AG10803 (cell line): ENCODE measurements at places on chromosomes 6 and 20.

DNA sequence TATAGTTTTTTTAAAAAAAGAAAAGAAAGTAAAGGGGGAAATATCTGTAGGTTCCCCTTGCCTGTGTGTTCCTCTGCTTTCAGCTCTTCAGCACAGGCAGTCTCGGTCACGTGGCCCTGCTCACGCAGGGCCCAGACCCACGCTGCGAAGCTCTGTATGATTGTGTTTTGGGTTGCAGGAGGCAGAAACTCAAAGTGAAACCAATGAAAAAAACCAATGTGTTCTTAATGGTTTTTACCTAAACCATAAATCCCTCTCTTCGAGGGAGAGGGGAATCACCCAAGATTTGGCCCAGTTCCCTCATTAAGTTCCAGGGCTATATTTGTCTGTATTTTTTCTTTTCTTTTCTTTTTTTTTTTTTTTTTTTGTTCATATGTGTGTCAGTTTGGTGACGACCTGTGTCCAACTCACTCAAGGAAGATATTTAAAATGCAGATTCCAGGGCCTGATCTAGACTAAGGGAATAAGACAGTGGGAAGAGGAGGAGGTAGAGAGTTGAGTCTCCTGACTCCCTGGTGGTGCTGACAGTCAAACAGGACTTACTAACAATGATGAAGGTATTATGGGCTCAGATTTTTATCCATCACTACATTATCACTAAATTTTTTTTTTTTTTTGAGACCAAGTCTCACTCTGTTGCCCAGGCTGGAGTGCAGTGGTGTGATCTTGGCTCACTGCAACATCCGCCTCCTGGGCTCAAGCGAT, 33.8 kb upstream of the RREB1 start:
- no peak for DNase-seq

DNA sequence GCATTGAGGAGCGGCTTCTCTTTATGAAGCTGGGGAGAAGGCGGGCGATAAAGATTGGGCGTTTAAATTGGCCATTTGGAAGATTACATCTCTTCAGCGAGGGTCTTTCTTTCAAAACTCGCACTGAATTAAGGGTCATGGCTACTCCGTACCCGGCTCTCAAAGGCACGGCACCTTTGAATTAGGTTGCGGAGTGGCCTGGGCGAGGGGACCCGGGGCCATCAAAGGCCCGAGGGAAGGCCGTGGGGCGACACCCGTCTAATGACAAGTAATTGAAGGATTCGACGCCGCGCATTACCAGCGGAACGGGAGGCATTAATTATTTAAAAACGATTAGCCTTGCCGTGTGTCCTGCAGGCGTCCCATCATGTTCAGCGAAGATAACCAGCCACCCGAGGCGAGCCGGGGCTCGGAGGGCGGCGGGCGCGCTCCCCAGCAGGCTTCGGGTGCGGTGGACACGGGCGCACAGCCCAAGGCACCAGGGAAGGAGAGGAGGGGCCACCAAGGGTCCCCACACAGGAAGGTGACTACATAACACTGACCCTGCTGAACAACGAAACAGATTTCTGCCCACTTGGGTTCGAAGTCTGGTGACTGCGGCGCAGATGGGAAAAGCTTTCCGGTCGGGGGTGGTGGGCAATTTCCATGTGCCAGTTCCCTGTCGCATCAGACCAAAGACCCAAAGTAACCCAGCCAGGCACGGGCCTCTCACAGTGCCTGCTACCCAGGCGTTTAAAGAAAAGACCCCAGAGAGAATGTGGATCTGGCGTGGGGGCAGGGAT, 7.4 kb downstream of the FOXA2 start:
- no peak for DNase-seq

- DNase-seq, result peak; percentile 13
Observed at GRCh38 chr6:40395066-40395697, 192.0 kb downstream of the LRFN2 start.

- no peak for DNase-seq
Observed at GRCh38 chr20:58071991-58072390, 156.5 kb downstream of the ANKRD60 start.

DNA sequence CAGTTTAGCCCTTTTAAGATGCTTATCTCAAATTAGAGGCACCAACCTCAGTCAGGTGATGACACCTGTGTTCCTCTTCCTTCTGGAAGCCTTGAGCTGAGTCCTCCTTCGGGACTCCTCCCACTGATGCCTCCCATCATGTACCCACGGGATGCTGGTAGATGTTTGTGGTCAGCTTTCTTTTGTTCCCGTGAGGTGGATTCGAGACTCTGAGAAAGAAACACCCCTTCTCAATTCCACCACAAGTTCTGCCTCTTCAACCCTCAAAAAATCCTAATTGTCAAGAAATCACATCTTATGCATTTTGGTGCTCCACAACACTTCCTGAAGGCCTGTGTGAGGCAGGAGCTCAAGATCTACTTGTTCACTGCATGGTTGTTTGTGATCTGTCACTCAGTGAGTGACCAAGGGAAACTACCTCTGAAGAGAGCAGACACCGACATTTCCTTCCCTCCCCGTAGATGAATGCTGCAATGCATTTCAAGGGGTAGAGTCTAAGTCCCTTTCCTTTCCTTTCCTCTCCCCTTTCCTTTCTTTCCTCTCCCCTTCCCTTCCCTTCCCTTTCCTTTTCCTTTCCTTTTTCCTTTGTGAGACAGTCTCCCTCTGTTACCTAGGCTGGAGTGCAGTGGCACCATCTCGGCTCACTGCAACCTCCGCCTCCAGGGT, 50.5 kb downstream of the PCNA start:
- no peak for DNase-seq

DNA sequence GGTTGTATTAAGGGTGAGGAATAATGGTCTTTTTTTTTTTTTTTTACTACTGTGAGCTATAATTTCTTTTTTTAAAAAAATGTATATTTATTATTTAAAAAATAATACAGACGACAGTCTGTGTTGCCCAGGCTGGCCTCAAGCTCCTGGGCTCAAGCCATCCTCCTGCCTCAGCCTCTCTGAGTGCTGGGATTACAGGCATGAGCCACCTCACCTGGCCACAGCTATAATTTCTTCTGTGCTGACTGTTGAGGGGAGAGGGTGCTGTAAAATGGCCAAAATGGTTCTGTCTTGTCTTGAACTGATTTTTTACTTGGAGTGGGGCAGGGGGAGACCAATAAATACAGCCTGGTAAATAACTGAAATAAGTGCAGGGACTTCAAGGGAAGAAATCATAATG, 3.6 kb downstream of the SRSF3 start:
- no peak for DNase-seq

- no peak for DNase-seq
Observed at GRCh38 chr6:14109411-14109826, 8.2 kb upstream of the CD83 start.

DNA sequence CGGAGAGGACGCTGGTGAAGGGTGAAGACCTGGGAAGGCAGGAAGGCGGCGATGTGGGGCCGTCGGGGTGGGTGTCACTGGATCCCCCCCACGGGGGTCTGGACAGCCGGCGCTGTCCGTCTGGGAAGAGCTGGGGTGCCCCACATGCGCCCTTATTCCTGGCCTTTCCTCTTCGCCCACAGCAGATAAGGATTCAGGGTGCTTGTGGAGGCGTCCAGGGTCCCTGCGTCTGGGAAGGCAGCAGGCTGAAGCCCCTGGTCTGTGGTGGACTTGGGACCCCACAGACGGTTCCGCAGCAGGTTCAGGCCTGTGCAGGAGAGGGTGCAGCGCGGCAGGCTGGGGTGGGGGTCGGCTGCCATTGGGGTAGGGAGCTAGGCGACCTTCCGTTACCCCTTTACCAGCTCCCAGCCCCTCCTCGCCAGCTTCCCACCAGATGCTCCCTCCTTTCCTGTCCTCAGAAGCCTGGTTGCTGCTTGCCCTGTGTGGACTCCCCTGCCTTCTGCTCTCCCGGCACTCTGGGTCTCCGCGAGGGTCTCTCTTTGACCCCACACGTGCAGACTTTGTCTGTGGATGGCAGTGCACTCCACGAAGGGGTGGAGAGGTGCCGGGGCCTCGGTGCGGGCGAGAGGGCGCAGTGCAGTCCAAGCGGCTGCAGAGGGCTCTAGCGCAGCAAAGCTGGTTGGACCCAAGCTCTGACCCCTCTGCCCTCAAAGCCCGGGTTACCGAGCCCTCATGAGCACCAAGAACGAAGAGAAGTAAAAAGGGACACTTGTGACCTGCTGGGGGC, 2.1 kb upstream of the GATA5 start:
- no peak for DNase-seq

- peak; percentile 77 for DNase-seq
Observed at GRCh38 chr6:130322673-130323268, 43.0 kb upstream of the TMEM200A start.

DNA sequence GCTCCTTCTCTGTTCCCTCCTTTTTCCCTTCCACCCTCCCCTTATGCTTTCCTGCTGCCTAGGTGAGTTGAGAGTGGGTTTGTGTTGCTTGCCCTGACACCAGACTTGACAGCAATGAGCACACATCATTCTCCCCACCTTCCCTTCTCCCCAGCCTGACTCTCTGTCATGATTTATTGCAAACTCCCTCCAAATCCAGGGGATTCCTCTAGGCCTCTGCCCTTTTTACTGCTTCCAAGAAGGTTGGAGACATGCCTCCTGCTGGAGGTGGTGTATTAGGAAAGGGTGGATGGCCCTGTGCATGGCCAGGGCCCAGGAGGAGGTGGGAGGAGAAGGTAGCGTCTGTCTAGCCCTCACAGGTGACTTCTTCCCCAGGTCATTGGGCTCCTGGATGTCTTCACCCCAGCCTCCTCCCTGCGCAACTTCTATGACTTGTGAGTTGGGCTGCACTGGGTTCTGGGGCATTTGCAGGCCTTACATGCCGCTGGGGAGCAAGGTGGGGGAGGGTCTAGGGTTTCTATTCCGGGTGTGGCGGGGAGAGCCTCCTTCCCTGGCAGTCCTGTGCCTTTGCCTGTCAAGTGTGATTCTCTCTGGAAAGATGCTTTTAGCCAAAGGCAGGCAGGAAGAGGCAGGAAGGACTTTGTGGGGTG, 2.1 kb downstream of the MAPK13 start:
- DNase-seq, result no peak

DNA sequence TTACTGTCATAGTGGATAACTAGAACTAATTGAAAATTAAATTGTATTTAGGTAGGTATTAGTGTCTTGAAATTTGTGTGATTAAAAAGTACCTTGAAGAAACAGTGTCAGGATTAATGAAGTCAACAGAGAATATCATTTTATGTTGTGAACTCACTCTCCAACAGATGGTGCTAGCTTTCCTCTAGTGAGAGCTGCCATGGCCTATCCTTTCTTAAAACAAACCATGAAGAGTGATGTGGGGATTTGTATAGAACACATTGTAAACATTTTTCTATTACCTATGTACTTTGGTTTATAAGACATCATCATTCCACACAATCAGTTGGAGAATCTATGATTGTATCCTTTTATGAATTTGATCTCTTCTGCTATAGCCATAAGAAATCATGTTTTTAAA, 4.8 kb upstream of the SRSF12 start:
- DNase-seq, result peak; percentile 23

DNA sequence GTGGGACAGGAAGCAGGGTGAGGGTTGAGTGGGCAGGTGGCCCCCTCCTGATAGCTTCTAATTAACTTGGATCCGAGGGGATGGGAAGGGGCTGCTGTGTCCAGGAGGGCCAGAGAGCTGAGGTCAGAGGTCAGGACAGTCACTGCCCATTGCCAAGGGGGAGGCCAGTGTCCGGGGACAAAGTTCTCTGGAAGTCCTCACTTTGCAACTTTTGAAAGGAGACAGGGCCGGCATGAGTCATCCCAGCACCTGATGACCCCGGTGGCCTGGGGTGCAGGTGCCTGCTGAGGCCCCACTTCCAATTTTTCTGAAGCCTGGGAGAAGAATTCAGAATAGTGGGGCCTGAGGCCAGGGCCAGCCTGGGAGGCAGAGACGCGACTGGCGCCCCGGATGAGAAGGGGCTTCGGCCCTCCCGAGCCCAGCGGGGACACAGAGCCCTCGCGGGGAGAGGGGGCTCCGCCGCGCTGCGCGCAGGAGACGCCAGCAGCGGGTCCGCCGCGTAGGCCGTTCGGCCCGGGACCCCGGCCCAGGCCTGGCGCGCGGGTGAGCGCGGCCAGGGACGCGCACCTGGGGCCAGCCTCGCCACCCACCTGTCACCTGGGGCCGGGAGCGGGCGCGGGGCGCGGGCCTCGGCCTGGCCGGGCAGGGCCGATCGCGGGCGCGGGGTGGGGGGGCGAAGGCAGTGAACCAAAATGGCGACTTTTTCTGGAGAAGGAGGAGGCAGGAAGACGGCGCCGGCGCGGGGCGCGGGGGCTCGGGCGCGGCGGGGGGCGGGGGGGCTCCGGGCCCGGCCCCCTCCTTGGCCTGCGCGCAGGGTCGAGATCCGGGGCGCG, 586 bp downstream of the ZNF512B start:
- no peak for DNase-seq

DNA sequence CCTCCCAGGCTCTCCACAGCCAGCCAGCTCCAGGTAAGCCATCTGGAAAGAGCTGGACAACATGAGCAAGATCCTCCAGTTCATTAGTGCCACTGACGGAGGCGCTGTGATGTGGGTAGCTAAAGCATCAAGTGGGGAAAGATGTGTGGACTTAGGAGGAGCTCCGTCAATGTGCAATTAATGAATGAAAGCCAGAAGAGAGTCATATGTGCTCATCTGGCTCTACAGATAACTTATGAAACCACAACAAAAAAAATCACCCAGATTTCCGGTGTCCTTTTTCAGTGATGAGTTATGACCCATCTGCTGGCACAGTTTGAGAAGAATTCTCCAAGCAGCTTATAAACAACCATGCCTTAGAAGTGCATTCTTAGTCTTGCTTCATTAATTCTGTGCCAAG, 311.7 kb upstream of the PLCB4 start:
- peak; percentile 95 for DNase-seq

DNA sequence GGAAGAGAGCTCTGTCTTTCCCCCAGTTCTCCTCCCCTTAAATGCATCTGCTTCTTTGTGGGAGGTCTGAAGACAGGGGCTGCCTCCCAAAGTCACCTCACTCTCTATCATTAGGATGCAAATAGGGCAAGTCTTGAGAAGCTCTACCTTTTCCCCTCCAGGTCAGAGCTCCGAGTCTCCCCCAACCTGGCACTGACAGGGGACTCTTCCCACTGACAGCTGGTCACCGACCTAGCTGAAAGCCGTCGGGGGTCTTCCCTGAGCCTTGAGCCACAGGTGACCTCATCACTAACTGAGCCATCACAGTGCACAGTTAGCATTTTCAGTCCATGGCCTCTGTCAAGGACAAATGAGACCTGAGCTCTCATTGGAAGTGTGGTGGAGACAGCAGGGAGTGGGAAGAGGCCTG, 386.7 kb downstream of the HACE1 start:
- no peak for DNase-seq

GRCh38 chr6:89955364-89955763, 61.1 kb downstream of the GJA10 start:
- no peak for DNase-seq

GRCh38 chr6:28864326-28864923, 59.4 kb downstream of the TRIM27 start:
- no peak for DNase-seq

DNA sequence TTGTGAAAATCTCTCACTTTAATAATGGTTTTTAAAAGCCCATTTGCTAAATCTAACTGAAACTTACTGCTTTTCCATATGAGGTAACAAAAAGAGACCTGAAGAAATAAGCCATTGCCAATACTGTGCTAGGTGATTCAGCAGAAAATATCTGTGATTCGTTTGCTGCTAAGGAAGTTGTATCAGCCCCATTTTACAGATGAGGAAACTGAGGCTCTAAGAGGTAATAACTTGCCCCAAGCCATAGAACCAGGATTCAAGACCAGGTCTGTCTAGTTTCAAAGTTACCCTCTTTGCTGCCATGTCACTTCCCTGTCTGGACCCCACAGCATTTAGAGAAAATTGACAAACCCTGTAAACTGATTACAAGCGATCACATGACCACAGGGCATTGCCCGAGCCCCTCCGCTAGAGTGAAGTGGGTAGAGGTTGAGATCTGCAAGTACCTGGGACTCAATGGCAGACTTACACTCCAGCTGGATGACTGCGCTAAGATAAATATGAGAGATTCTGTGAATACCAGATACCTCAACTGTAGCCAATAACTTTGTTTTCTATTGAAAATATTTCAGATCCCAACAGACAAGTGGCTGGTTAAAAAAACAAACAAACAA, 69.3 kb downstream of the TNFRSF21 start:
- DNase-seq, result no peak
